ENCODE measurements at places on chromosomes 4 and X.

GRCh38 chr4:181766061-181766548, 477.1 kb upstream of the TENM3 start:
- no peak for DNase-seq

DNA sequence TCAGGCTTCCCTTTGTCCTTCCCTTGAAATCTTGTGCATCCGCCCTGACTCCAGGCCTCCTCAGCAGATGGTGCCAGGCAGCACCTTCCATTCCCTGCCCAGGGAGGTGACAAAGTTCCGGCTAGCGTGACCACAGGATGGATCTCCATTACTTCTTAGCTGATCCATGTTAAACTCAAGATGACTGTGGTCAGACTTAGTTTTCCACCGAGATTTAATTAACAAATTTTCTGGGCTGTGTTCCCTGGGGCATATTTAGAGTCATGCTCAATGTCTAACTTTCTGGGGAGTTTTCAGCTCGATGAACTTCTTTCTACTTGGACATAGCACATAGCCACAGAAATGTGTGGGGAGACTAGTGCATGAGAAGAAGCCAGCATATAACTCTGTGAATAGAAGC, 215.1 kb upstream of the SFRP2 start:
- DNase-seq, result no peak

DNA sequence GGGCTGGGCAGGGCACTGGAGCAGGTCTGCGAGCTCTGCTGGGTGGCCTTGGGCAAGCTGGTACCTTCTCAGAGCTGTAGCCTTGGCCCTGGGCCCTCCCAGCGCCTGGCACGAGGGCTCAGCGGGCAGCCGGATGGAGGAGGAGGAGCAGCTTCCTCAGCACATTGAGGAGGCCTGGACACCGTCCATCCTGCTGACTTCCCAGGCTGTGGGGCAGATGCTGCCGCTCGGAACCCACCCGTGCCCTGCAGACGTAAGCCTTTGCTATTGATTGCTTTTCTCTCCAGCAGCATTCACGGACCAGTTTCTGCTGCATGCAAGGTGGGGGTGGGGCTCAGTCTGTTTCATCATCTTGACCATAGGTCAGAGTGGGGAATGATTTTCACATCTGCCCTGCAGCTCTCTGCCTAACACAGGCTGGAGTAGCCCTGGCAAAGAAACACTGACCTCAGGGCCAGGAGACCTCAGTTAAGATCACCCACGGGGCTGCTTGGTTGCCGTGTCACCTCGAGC, 80.7 kb upstream of the PSAPL1 start:
- no peak for DNase-seq

DNA sequence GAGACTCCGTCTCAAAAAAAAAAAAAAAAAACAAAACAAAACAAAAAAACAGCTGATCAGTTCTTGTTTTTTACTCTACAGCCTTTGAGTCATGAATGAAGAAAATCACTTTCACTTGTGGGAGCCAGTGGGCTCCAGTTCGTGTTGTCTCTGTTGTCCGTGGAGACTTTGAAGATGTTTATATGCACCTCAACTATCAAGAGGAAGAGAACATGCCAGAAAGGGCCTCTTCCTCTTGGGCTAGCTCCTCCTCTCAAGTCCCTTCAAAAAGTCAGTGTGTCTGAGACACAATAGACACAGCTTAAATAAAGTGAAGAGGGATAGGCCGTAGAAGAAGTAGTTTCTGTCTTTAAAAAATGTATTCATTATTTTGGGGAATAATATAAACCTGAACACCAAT, 182.7 kb downstream of the KDR start:
- no peak for DNase-seq

DNA sequence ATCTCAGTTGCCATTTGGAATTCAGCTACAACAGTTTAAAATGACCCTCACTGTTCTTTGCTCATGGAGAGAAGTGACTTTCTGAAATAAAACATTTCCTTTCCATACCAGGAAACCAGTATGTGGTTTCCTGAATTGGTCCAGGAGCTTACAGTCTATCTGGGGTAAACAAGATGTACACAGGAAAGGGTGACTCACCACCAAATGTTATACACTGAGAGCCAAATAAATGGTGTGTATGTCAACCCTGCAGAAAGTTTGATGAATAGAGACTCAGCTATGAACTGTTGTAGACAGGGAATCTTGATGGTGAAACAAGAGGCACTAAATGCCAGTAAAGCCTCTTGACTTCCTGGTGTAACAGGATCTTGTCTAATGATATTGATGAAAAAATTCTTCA, 100.4 kb downstream of the HS6ST2 start:
- no peak for DNase-seq

DNA sequence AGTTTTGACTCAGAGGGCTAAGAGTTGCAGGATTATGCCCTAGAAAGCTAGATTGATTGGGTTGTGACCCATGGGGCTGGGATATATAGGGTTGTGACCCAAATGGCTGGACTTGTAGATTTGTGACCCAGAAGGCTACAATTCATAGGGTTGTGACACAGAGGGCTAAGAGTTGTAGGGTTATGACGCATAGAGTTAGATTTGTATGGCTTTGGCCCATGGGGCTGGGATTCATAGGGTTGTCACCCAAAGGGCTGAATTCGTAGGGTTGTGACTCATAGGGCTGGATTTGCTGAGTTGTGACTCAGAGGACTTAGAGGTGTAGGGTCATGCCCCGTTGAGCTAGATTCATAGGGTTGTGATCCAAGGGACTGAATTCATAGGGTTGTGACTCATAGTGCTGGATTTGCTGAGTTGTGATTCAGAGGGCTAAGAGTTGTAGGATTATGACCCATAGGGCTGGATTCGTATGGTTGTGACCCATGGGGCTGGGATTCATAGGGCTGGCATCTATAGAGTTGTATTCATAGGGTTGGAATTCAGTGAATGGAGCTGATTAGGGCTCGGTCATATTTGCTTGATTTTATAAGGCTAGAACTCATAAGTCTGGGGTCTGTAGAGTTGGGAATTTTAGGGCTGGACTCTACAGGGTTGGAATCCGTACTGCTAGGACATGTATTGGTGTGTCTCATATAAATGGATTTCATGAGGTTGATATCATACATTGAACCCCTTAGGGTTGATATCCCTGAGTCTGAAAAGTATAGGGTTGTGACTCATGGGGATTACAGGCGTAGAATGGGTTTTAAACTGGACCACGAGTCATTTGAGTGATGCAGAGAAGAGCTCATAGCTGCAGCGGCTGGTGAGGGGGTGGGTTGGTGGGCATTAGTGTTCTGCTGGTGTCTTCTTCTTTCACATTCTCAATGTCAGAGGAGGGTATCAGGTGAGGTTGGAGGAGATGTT, 125.7 kb downstream of the CRLF2 start:
- DNase-seq, result no peak

DNA sequence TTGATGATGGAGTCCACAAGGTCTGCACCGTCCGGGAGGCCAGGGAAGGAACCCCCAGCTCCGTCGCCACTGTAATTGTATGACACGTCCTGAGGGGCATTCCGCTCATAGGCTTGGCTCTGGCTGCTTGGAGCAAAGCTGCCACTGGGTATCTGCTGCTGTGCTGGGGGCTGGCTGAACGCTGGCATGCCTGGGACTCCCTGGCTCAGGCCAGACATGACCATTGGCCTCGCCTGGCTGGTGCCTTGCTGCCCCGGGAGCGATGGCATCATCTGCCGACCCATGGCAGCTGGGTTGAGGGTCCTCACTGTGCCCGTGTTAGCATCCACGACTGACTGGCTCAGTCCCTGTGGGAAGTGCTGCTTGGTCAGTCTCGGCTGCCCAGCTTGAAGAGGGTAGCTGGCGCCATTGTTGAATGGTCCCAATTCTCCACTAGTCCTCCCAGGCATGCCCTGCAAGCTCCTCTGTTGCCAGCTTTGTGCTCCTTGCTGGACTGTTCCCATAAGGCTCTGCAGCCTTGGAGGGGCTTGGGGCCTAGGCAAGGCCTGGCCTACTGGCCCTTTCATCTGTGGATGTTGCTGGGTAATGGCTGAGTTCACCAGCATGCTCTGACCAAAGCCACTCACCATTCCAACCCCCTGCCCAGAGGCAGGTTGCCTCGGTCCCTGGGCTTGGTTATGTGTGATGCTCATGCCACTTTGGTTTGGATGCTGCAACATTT, 53.9 kb downstream of the MGST2 start:
- no peak for DNase-seq

- no peak for DNase-seq
Measured at GRCh38 chrX:109842611-109843010, 109.6 kb upstream of the ACSL4 start.

DNA sequence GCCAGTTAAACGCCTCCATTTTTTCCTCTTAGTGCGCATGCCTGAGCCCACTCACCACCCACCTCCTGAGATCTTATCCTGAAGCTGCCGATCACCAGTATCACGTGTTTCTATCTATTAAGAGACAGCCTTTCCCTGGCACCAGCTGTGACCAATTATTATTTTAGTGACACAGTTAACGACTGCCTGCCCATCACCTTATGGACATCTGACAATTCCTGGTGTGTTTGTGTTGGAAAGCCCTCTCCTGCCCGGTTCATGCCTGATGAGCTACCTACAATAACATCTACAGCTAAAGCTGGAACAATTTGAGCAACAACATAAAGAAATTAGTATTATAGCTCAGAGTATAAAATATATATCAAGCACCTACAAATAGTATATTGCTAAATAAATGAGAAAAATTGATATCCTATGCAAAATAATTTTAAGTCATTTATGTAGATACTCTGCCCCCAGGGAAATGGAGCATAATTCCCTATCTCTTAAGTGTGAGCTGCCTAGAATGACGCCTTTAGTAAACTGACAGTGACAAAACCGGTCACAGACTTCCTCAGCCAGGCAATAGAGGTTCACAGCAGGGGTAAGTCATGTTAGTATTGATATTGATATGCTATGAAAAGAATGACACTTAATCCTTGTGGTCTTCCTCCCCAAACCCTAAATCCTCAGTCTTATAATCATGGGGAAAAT, 862.2 kb downstream of the TRAM1L1 start:
- no peak for DNase-seq

- peak; percentile 74 for DNase-seq
Measured at GRCh38 chrX:17547658-17548057, 172.7 kb downstream of the NHS start.

DNA sequence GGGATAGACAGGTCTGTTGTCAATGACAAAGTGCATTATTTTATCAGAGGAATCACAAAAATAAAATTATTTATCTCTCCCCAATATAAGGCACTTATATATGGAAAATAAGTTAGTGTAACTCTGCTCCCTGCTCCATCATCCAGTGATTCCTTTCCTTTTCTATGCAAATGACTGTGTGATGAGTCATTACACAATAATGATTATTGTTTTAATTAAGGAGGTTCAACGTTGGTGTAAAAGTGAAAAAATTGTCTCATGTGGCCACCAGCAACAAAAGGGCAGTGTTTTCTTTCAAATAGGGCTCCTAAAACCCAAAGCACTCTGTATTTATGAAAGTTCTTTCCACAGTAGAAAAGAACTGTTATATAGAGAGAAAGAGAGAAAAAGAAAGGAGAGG, 16.7 kb downstream of the SLC7A11 start:
- DNase-seq, result no peak

DNA sequence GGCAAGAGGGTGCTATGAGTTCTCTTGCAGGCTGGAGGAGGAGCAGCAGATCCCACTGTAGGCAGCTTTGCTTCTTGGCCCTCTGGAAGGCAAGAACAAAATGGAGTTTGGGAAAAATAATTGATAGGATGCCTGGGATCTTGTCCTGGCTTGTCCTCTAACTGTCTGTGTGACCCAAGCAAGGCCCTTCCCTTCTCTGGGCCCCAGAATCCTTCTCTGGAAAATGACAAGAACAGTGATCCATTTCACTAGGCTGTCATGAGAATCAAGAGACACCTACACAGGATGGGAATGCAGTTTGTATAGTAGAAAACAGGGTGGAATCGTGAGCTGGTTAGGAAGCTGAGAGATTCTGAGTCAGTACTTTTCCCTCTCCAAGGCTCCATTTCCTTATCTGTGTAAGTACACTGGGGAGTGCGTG, 133.3 kb downstream of the PJA1 start:
- DNase-seq, result no peak

DNA sequence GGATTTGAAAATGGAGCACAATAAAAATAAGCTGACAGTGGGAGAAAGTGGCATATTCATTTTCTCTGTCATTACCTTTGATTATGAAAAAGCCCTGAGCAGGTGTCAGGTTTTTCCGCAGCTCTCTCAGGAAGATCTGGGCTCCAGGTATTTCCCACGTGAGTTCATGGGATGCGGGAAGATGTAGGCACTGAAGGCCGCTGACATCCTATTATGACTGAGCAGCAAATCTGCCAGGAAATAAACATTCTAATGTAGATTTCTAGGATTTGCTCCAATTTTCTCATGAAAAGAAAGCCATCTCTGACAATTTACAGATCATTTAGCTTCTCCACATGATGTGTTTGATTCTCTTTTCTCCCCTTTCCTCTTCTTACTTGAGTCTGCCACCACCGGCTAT, 160.7 kb downstream of the KIT start:
- no peak for DNase-seq

- DNase-seq, result no peak
Measured at GRCh38 chrX:69815063-69815462, 199.2 kb downstream of the EDA start.

- no peak for DNase-seq
Measured at GRCh38 chr4:130044788-130045531, 949.0 kb downstream of the C4orf33 start.

DNA sequence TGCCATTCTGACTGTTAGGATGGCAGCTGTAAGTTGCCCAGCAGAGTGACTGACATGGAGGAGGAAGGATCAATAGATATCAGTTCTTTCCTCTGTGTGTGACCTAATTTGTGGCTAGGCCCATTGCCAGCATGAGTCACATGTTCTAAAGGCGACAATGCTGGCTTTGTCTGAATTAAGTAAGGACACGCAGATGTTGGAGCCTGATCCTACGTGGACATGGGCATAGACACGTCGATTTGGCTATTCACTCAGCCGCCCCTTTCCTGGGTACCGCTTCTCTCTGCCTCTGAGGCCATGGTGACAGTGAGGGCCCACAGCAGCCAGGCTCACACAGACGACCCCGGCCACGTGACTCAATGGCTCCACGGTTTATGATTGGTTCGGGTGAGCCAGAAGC, 16.3 kb downstream of the PROM1 start:
- no peak for DNase-seq

DNA sequence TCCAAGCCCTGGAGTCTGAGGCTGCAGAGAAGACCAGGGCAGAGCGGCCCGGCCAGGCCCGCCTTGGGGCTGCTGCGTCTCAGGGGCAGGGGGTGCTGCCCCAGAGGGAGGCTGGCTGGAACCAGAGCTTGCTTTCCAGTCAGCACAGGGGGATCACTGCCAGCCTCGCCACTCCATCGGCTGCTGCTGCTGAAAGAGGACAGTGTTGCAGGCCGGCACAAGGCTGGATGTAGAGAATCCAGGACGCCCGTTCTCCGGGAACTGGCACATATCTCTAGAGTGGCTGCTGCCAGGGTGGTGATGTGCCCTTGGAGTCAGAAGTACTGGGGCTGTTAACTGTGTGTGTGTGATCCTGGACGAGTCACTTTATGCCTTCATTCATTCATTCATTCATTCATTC, 31.9 kb upstream of the SORCS2 start:
- DNase-seq, result no peak

GRCh38 chr4:23028875-23029274, 336.1 kb downstream of the GBA3 start:
- DNase-seq, result no peak

- DNase-seq, result no peak
Measured at GRCh38 chr4:149521611-149522425, 293.8 kb downstream of the IQCM start.

GRCh38 chr4:41129128-41129754, 85.1 kb downstream of the APBB2 start:
- no peak for DNase-seq

GRCh38 chrX:118373538-118373937, 27.6 kb downstream of the WDR44 start:
- DNase-seq, result no peak

GRCh38 chrX:11364835-11365234, 71.6 kb downstream of the AMELX start:
- no peak for DNase-seq

- DNase-seq, result no peak
Measured at GRCh38 chr4:738781-739280, 33.2 kb downstream of the PCGF3 start.
